ENCODE measurements at places on chromosomes 1 and 21.
A peak's percentile ranks its signal among the peaks of the same experiment; 100 is the strongest.

DNA sequence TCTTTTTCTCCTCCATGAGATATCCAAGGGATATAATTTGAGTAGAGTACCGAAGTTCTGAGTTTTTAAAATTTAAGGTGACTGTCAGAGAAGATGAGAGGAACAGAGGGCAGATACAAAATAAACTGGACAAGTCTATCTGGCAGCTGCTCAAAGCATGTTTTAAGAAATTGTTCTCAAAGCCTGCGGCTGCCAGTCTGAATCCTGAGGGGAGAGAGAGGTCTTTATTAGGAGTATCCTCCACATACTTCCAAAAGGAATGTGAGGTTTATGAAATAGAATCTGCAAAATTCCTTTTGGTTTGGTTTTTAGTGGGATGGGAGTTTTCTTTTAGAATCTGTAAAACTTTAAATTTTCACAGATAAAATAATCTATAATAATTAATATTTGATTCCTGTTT is 41.3 kb downstream of the TTC13 start:
- peak; percentile 43 for DNase-seq

GRCh38 chr21:15058854-15059263 is 5.9 kb downstream of the NRIP1 start:
- DNase-seq: peak; percentile 86

- DNase-seq: peak; percentile 80
Measured at GRCh38 chr1:244833734-244834542, 1.5 kb upstream of the COX20 start.

GRCh38 chr1:66282343-66282852 is 251.6 kb upstream of the SGIP1 start:
- DNase-seq: peak; percentile 83

- no peak for DNase-seq
Measured at GRCh38 chr21:41805038-41805437, 38.2 kb upstream of the RIPK4 start.

DNA sequence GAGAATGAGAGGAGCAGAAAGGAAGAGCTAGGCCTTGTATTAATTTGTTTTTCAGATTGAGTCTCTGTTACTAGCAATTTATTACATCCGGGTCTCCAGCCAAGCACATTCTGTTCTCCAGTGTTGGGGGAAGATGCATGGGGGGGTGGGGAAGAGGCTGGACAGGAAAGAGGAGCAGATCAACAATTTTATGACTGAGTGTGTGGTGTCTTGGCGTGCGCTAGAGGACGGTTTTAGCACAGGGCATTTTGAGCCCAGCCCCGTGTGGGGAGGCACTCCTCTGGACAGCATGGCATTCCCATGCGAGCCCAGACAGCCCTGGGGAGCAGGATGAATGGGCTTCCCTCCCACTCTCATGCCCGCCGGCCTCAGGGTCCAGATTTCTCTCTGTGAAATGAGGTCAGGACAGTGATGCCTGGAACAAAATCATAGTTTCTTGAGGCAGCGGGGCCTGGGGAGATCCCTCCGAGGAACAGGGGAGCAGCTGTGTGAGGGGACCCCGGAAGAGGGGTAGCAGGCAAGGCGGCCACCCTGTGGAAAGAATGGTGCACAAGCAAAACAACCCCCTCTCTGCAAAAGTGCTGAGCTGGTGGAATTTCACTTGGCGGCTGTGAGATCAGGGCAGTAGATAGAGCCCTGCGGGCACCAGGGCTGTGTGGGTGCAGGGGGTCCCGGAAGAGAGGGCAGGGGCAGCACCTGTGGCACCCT is 16.3 kb downstream of the SOX13 start:
- DNase-seq: peak; percentile 60

GRCh38 chr1:207188901-207189300 is 84.9 kb downstream of the C4BPA start:
- DNase-seq: no peak

DNA sequence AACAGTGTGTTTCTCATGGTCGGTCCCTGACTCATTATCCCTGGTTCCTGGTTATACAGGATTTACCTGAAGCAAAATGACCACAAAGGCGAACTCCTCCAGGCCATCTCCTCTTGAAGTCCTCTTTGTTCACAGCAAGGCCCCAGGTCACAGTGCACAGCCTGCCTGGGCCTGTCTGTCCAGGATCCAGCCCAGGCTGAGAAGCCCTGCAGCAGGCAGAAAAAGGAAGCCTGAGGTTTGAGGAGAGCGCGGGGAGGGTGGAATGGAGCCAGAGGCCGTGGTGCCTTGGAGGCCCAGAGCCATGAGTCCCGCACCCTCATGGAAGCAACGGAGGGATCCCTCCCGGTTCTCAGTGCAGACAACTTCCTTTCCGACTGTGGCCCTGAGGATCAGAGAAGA is 136.8 kb upstream of the IRF2BP2 start:
- no peak for DNase-seq

GRCh38 chr1:205190845-205191577 is 20.5 kb downstream of the DSTYK start:
- peak; percentile 24 for DNase-seq

- peak; percentile 39 for DNase-seq
Measured at GRCh38 chr1:8145545-8146202, 119.6 kb upstream of the ERRFI1 start.

- no peak for DNase-seq
Measured at GRCh38 chr1:39757501-39757900, 13.6 kb downstream of the OXCT2 start.

GRCh38 chr1:211113566-211113965 is 20.4 kb downstream of the KCNH1 start:
- no peak for DNase-seq

DNA sequence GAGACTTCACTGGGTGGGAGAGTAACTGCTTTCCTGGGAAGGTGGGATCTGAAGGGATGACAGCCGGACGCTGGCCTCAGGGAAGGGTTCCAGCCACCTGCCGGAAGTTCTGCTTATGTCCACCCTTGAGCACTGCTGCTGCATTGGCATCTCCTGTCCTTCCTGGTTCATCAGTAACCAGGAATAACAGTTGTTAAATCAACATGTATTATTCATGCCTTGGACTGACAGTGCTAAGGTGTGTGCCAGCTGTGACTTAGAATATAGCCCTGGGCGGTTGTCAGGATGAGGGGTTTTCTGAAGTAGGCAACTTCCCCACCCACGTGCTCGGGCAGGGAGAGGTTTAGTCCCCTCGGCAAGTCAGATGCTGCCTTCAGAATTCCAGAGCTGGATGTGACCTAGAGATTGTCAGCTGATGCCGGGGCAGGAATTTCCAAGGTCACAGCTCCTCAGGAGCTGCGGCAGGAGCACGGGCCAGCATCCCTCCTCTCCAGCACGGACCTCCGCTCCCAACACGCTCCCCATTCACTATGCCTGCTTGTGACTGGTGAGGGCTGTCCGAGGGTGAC is 17.9 kb downstream of the CLDN14 start:
- DNase-seq: no peak

Data from fibroblast of skin of right quadriceps (primary cell).